Thyroid gland (tissue), 4 donors: ENCODE measurements at places on chromosomes 4 and X. TPM values are rescaled to one million over a fixed set of nuclear protein-coding genes. Genes with fewer than 3 reads are reported as not detected.

- no peak for DNase-seq
These were observed 26.4 kb downstream of the NKX1-1 start for GRCh38 chr4:1379801-1380331.

DNA sequence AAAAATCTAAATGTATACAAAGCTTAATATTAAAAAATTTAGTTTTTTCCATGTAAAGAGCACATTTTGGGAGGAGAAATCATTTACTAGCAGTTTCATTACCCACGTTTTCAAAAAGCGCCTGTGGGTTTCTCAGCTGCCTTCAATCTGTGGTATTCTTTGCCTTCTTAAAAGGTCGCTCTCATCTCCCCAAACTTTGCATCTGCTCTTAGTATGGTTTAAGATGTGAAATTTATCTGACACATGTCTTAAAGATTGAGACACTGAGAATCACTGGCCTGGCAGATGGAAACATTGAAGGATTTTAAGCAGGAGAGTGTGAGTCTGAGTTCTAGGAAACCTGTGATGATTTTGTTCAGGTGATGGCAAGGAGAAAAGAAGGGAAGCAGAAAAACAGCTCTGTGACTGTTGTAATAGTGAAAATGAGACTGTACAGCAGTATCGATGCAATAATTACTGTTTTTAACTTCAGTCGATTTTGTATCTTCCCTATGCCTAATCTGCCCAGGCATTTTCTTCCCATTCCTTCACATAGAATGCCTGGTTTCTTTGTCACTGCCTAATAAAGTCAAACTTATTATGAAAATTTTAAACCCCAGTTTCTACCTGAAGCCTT lies 75.9 kb downstream of the PAQR3 start:
- no peak for DNase-seq

- DNase-seq, result no peak
These were observed 99.0 kb upstream of the GPR34 start for GRCh38 chrX:41589634-41590270.

DNA sequence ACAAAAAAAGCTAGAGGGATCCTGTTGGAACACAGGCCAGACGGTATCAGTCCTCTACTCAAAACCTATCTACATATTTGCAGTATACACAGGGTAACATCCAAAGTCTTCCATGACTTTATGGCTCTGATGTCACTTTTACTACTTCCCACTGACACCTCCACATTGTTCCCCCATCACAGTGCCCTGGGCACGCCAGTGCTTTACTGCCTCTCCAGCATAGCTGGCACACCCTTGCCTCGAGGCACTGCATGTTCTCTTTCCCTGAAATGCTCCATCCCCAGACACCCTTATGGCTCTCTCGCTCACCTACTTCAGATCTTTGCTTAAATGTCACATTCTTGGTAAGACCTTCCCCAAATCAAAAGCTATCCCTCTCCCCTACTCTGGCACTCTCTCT lies 6.3 kb upstream of the ATP10D start:
- DNase-seq, result no peak

- DNase-seq, result no peak
These were observed 244.3 kb downstream of the PTTG2 start for GRCh38 chr4:38204339-38205035.

GRCh38 chr4:69490271-69490670 lies 5.4 kb downstream of the UGT2B4 start:
- DNase-seq, result no peak

GRCh38 chrX:39648548-39649254 lies 449.1 kb downstream of the BCOR start:
- DNase-seq, result no peak

SLC7A11 gene
- 6.2 TPM for total RNA-seq

CDS1 gene
- 55.5 TPM for total RNA-seq

CHRDL1 gene
- total RNA-seq, result 140 TPM
